ENCODE measurements at places on chromosomes 1 and 21.
A peak's percentile ranks its signal among the peaks of the same experiment; 100 is the strongest.

GRCh38 chr1:230212405-230212936 lies 145.4 kb downstream of the GALNT2 start:
- no peak for DNase-seq

- no peak for DNase-seq
These were observed 44.6 kb upstream of the TMEM125 start for GRCh38 chr1:43225168-43225567.

GRCh38 chr1:57671750-57672149 lies 247.9 kb upstream of the DAB1 start:
- DNase-seq = no peak

DNA sequence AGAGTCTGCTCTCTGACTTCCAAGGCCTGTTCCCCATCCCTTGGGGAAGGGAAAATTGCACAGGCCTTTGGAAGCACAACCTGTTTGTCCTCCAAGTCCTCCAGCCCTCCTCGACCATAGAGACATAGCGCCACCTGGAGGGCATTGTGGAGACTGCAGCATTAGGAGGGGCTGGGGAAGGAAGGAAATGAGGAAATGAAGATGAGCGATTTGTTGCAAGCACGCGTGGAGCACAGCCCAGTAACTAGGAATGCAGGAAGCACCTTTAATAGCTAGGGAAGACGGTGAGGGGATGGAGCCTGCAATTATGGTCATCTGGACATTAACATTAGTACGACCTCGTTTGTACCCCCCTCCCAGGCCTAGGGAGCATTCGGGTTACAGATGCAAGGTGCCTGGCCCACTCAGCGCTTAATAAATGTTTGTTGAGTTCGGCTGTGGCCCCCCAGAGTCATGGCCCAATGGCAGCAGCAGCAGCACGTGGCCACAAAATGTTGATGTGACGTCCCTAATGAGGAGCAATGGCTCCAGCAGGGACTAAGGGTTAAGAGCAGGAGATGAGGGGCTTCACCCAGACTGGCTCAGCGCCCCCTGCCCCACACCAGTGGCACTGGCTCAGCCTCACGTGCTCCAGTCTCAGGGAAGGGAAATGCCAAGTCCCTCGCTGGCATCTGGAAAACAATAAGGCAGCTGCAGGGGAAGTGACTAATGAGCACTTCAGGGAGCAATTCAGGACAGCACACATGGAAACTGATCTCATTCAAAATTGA lies 8.0 kb upstream of the CAMK2N1 start:
- DNase-seq = peak; percentile 53

DNA sequence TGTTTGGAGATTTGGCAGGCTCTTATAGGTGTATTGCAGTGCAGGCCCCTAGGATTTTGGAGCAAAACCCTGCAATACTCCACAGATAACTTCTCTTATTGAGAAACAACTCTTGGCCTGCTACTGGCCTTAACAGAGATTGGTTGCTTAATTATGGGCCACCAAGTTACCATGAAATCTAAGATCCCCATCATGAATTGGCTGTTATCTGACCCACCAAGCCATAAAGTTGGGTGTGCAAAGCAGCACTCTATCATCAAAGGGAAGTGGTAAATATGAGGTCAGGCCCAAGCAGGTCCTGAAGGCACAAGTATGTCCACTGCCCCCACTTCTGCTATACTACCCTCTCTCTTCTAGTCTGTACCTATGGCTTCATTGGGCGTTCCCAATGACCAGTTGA lies 130.0 kb upstream of the TNFSF4 start:
- DNase-seq = no peak

DNA sequence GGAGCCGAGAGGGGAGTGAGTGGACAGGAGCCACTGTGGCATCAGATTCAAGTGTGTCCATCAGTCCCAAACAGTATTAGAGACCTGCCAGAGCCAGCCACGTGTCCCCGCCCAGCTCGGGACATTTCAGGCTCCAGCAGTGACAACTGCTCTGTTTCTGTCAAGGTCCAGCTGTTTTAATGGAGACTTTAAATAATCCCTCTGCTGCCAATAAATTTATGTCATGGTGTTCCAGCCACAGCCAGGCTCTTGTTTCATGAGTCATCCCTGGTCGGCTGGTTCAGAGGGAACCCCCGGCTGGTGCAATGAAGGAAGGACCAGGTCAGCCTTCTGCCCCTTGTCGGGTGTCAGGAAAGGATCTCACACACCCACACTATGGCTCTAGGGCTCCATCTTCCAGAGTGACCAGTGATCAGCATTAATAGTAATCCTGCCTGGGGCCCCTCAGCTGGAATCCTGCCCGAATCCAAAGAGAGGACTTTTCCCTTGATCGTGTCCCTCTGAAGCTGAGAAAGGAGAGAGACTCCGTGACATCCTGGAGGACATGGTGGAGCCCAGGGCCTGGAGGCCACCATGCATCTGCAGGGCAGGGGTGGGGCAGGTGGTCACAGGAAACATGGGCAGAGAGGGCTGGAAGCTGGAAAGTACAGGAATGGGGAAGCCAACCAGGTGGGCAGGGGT lies 197.3 kb downstream of the MATN1 start:
- DNase-seq = no peak

DNA sequence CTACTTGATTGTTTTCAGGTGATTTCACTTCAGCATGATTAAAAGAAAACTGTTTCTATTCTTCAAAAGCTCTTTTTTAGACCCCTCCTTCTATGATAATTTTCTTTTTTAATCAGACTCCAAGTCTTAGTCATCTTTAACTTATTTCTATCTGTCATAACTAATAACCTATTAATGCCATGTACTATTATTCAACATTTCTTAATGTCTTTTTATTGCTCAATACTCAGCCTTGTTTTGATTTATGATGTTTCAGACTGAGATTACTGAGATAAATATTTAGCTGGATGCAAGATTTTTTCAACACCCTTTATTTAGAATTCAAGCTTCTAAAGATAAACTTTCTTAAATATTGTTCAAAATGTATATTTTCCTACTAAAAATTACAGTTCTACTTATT lies 53.6 kb downstream of the ATP6V1G3 start:
- DNase-seq = no peak

DNA sequence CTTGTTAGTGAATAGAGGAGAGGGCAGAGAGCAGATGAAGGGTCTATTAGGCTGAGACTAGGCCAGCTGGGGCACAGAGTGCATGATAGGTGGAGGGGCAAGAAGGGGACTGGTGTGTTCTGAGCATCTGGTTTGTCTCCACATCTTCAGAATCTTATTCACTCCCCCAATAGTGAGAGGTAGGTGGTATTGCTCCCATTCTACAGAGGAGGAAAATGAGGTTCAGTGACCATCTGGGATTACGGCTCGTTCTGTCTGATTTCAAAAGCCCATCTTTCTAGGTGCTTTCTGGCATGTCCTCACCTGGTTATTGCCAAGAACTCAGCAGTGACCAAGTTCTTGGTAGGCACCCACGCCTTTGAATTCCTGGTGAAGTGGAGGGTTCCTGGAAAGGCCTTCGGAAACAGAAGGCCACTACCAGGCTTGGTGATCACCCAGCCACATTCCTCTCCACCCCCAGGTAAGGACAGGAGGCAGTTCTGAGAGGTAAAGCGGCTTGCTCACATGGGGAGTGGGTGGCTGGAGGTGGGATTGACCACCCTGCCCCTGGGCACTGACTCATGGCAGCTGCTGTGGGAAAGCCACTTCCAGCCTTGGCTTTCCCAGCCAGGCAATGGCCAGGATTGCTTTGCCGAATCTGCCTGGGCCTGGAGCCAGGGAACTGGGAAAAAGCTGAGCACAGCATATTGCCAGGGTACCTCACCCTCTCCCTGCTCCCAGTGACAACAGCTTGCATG lies 18.8 kb upstream of the CITED4 start:
- no peak for DNase-seq

DNA sequence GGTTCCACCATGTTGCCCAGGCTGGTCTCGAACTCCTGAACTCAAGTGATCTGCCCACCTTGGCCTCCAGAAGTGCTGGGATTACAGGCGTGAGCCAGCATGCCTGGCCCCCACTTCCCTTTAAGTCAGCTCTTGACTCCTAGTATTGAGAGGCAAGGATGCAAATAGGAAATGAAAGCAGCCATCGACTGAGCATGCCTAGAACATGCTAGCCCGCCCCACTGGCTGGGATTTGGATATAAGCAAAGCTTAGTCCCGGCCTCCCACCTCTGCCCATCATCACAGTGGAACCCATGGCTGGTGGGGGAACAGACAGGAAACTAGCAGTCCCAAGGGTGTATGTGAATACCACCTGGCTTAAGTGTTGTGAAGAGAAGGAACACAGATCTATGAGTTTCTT lies 10.5 kb downstream of the C1orf167 start:
- no peak for DNase-seq

- DNase-seq = no peak
These were observed 132.3 kb downstream of the GLIS1 start for GRCh38 chr1:53606651-53607051.

- no peak for DNase-seq
These were observed 27.3 kb downstream of the CAP1 start for GRCh38 chr1:40067851-40068250.

DNA sequence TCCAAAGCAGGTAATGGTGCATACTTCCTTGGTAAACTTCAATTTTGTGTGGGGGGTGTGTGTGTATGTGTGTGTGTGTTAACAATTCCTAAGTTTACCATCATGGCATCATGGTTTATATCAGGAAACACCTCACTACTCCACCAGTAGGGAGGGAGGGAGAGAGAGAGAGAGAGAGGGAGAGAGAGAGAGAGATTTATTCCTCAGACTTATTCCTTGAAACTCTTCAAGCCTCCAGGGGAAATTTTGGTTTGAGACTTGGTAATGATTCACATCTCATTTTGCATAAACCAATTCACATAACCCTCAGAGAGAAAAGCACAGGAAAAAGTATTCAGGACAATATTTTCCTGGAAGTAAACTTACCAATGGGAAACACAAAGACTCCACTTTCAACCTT lies 115.0 kb downstream of the TTLL7 start:
- DNase-seq = no peak

GRCh38 chr21:35333831-35334618 lies 284.9 kb upstream of the RUNX1 start:
- DNase-seq = no peak

DNA sequence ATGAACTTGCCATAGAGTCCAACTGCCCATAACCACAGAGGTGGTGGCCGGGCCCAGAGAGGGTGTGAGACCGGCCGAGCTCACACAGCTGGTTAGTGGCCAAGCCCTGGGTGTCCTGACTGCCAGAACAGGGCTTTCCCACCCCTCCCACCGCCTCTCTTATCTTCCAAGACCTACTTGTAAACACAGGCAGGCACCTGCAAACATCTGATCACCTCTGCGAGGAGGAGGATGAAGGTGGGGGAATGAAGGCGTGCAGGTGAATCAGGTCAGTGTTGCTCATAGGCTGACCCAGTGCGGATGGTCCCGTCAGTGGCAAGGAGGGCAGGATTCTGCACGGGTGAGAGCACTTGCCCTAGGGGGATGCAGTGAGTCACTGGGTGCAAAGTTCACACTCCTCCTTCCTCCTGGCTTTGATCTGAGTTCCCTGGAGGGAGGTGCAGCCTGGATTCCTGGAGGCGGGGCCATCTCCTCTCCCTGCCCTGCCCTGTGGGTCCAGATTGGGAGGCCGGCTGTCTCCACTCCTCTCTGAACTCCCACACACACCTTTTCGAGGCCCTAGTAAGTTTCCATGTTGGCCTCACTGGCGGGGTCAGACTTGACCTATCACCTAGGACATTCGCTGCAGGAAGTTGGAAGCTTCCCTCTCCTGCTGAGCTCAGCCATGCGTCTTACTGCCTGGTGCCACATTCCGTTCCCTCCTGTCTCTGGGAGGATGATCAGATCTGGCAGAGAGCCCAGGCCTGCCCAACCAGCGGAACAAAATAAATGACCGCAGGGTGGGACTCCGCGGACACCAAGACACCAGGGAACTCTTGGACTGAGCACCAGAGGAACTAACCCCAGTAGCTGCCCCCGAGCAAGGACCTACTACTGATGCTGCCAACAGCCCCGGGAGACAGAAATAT lies 7.3 kb downstream of the UQCRHL start:
- no peak for DNase-seq

GRCh38 chr21:37207441-37208009 lies 59.6 kb downstream of the VPS26C start:
- peak; percentile 50 for DNase-seq

- DNase-seq = no peak
These were observed 20.1 kb downstream of the RAVER2 start for GRCh38 chr1:64765012-64765411.

GRCh38 chr1:1074631-1075147 lies 583 bp upstream of the RNF223 start:
- no peak for DNase-seq

DNA sequence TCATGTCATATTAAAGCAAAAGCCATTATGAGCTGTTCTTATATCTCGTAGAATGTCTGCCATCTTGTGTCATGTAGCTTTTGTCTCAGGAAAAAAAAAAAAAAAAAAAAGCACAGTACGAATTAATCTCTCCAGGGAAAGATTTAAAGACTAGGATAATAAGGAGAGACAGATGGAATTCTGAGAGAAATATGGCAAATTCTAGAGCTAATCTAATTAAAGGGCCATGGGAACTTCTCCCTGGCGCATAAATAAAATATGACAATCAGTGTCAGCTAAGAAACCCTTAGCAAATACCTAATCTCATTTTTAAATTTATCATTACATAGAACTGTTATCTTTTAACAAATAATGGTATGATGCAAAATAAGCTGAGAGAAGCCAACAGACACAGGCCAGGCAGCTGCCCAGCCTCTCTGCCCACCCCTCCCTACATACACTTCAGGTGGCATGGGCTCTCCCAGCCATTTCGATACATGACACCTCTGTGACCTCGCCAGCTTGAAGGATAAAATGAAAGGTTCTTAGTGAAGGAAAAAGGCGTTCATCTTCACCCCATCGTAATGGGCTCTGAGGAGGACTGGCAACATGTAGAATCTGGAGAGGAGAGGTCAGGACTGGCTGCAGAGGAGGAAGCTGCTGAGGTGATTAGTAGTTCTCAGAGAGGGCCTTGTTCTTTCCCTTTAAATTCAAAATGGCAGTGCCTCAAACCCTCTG lies 39.8 kb downstream of the DISC1 start:
- DNase-seq = no peak

- no peak for DNase-seq
These were observed 14.3 kb downstream of the KPNA6 start for GRCh38 chr1:32122151-32122550.

DNA sequence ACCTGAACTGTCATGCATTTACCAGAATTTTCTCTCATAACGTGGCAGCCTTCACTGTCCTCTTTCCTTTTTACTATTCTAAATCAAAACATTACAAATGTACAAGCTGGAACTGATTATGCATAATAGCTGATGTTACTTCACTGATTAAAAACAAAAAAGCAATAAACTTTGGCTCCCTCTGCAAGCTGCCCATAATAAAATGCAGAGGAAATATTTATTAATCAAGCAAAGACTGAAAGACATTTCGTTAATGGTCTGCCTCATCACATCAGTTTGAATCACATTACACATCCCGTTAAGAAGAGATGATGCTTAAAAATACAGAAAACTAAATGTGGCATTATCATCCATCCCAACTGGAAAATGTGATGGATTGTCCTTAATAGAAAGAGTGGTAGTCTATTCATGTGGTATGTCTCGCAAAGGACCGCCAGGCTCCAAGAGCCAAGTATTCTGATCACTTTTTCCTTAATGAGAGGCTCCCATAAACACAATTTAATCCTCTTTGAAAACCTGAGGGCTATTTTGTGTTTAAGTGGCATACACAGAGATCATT lies 225.3 kb downstream of the RGS7 start:
- no peak for DNase-seq

- DNase-seq = no peak
These were observed 5.5 kb upstream of the PRKCZ start for GRCh38 chr1:2044510-2045319.

- DNase-seq = no peak
These were observed 31.9 kb downstream of the NEK2 start for GRCh38 chr1:211643324-211644212.

Measured in GF-D8 (cell line).